ENCODE measurements at places on chromosomes 11 and 22.

DNA sequence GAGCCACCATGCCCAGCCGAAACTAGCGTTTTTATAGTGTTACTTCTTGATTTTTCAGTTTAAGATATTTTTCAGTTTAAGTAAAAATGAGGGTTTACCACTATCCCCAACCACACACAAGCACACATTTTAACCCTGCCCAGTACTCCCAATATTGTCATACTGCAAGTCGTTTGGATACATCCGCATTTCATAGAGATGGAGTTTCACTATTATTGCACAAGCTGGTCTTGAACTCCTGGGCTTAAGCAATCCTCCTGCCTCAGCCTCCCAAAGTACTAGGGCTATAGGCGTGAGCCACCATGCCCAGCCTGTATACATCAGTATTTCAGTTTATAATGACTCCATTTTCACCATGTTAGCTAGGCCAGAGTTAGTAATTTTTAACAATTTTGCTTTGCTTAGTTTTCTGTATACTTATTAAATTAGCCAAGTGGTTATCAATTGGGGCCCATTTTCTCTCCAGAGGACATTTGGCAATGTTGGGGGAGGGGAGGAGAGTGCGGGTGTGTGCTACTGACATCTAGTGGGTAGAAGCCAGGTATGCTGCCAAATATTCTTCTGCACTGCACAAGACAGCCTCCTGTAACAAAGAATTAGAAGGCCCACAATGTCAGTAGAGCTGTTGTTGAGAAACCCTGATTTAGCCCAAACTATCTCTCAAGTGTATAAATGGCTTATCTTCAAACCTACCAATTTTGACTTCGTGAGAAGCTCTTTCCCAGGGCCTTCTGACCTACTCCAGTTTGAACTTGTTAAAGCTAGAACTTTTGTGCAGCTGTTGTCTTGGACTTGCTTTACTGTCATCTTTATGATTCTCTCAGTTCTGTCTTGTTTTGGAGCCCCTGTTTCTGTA is 7.3 kb downstream of the USP47 start:
- peak; percentile 81 for DNase-seq

GRCh38 chr11:68803766-68804165 is 38.0 kb downstream of the CPT1A start:
- no peak for DNase-seq

DNA sequence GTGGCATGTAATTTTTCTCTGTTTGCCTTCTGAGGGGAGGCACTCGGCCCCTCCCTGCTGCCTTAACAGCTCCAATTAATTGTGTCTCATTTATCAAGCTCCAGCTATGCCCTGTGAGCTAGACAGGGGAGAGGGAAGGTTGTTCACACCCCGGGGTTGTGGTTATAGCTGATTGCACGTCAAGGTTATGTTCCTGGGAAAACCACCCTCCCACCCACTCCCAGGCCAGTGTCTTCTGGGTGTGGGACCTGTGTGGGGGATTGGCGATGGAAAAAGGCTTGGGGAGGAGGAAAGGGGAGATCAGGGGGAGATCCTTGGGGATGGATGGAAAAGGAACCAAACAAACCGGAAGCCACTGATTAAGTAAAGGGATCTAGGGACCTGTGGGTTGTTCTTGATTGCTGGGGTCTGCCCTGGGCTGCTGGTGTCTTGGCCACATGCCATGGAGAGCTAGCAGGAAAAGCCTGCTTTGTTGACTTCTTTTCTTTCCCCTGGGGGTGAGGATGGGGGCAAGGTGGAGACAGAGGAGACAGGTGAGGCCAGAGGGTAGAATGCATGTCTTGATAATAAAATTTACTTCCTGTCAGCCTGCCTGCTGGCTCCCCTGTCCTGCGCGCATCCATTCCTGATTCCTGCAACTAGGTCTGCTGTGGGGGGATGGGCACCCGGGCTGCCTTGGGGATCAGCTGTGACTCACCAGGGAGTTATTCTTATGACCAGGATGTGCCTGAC is 13.5 kb upstream of the SORL1-AS1 start:
- peak; percentile 98 for DNase-seq

- no peak for DNase-seq
Observed at GRCh38 chr11:62142921-62143320, 19.1 kb downstream of the INCENP start.

- peak; percentile 72 for DNase-seq
Observed at GRCh38 chr11:32172848-32173834, 82.3 kb downstream of the RCN1 start.

- DNase-seq = no peak
Observed at GRCh38 chr11:108873941-108874340, 209.1 kb downstream of the DDX10 start.

GRCh38 chr11:36065436-36065835 is 121.6 kb downstream of the LDLRAD3 start:
- DNase-seq = no peak

GRCh38 chr22:48960980-48961660 is 866.6 kb downstream of the BRD1 start:
- no peak for DNase-seq

GRCh38 chr11:101523634-101524260 is 60.1 kb downstream of the TRPC6 start:
- DNase-seq = no peak

GRCh38 chr22:35303029-35303624 is 3.4 kb downstream of the TOM1 start:
- no peak for DNase-seq

DNA sequence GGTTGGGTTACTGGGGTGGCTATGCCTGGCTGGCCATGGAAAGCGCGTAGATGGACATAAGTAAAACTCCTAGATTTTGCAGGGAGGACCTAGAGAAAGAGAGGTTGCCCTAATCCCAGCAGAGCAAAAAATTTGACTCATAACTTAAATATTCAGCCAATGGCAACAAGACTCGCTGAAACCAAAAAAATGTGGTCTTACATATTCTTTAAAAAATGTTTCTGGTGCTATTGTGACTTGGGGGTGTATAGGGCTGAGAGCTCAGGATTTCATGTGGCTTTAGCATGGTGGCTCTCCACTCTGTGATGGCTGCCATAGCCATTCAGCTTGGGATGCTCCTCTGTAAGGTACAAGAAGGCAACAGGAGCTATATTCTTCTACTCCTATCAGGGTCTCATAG is 27.2 kb upstream of the PDGFD start:
- DNase-seq = no peak

GRCh38 chr11:3949125-3949524 is 93.7 kb downstream of the STIM1 start:
- DNase-seq = no peak

- DNase-seq = no peak
Observed at GRCh38 chr22:20530368-20531153, 23.2 kb downstream of the MED15 start.

DNA sequence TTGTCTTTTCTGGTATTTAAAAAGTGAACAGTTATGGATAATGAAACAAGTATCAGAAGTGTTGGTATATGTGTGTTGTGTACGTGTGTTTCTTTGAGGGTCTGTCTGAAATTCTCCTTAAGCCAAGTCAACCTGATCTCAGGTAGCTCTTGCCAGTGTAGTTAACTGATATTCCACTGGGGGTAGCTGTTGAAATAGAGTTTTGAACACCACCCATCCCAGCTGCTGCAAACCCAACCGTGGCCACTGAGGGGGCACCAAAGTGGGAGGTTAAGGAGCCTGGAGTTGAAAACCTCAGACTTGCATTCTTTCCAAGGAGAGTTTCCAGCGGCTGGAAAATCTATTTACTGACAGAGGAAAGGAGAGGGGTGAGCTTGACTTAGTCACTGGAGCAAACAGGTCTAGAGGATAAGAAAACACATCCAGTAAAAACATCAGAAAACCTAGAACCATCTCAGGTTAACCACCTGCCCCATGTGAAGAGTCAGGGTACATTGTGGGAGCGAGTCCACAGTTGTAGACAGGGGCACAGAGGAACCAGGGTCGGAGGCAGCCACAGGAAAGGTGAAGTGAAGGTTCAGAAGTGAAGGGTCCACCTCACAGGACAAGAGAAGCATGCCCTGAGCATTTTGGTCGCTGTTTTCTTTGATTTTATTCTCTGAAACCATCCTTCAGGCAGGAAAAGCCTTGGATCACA is 8.8 kb upstream of the CUL5 start:
- DNase-seq = peak; percentile 60
